Stimulated activated CD4-positive, alpha-beta T cell treated with anti-CD3 and anti-CD28 coated beads, Interleukin-4, amount 100 ng/mL, for 24 hours (primary cell): ENCODE measurements at places on chromosomes 16 and 17.

GRCh38 chr17:62653826-62654761 lies 26.6 kb downstream of the MRC2 start:
- DNase-seq: peak; percentile 22

- DNase-seq: no peak
Observed at GRCh38 chr17:75844530-75845057, 390 bp upstream of the UNC13D start.

DNA sequence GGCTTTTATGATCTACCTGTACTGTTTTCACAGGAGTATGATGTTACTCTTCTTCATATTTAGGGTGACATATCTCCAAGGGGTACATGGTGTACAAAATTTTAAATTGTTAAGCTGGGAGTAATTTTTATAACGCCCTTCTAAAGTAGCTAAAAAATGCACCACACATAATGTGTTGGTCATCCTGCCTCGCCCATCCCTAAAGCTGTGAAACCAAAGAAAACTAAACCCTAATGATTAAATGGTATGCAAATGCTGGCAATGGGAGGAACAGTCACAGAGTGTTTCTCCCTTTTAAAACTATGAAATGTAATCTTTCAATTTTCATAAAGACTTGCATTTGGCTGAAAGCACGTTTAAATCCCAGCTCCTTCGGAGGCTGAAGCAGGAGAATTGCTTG lies 2.0 kb upstream of the KRT24 start:
- no peak for DNase-seq

GRCh38 chr17:12765548-12765947 lies 23.8 kb upstream of the ARHGAP44 start:
- DNase-seq: no peak

DNA sequence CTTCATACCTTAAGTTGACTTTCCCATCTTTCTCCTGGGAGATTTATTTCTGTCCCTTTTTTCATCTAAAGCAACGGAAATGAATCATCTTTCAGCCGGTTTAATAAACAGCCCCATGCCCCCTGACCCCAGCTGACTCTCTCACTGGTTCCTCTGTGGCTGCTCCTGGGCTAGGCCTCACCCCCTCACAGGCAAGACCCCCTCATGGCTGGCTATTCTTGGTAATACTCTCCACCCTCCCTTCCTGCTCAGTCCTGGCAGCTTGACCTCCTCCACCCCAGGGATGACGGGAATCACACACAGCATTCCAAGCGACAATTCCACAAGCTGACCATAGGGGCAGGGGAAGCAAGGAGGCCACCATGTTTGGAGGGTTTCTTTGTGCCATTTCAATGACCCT lies 1.5 kb upstream of the ADAP2 start:
- no peak for DNase-seq

- DNase-seq: peak; percentile 68
Observed at GRCh38 chr17:67469208-67469980, 92.3 kb downstream of the PITPNC1 start.

GRCh38 chr16:12898551-12898950 lies 2.8 kb upstream of the SHISA9 start:
- DNase-seq: no peak

- no peak for DNase-seq
Observed at GRCh38 chr16:30656974-30657865, 1.0 kb upstream of the FBRS start.

- no peak for DNase-seq
Observed at GRCh38 chr17:76208120-76208519, 32.2 kb downstream of the RNF157 start.

- DNase-seq: no peak
Observed at GRCh38 chr17:64460955-64461354, 12.0 kb downstream of the MILR1 start.

- DNase-seq: no peak
Observed at GRCh38 chr17:57210972-57211411, 45.3 kb upstream of the MSI2 start.

DNA sequence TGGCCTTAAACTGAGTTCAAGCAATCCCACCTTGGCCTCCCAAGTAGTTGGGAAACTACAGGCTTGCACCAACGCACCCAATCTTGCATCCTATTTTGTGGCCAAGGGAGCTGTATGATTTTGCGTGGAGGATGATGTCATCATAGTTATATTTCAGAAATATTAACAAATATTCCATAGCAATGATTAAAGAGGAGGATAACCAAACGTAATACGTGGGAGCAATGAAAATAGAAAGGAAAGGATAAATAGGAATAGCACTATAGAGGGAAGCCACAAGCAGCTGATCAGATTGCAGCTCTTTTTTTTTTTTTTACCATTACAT lies 2.2 kb upstream of the YWHAE start:
- DNase-seq: no peak

- no peak for DNase-seq
Observed at GRCh38 chr17:59416184-59416583, 84.7 kb downstream of the YPEL2 start.

- no peak for DNase-seq
Observed at GRCh38 chr16:73949574-73950320, 346.9 kb upstream of the PSMD7 start.

DNA sequence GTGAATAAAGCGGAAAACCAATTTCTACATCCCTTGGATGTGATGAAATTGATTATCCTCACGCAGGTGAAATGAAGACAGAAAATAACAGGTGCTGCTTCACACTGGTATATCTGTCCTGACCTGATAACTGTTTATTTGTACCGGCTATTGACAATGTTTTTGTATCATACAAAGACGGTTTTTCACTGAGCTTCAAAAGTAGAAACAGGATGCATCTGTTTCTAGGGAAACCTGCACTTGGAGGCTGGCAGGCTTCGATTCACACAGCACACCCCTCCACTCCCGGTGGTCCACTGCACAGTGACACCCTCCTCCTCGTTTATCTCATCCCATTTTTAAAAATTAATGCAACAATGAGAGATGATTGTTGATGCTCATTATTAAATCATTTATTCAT lies 104.5 kb downstream of the CPPED1 start:
- DNase-seq: no peak

DNA sequence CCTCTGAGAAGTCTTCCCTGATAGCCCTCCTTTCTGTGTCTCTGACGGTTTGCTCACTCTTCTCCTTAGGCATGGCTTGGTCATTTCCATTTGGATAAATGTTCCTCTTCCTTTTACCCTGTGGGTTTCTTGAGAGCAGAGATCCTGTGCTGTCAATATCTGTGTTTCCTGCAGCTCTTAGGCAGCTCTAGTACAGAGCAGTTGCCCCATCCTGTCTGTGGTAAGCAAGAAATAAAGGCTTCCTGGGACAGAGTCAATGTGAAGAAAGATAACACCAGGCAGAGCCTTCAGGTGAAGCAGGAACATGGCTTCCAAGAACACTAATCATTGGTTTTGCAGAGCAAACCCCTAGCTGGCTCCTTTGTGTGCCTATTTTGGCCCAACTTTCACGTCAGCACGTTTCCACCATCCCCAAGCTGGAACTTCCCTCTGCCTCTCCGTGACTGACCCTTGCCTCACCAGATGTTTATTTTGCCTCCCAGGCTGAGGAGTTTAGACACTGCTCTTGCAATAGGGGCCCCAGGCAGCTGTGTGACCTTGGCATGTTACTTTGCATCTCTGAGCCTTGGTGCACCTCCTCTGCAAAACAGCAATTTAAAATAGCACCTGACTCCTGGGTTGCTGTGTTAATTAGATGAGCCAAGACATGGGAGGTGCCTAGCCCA lies 49.6 kb upstream of the SIAH1 start:
- no peak for DNase-seq

GRCh38 chr16:89613231-89613953 lies at the start of gene DPEP1:
DPEP1 (plus strand) TSS chr16:89613642; CDS start chr16:89630411, 16,769 bp downstream.
- DNase-seq: no peak

DNA sequence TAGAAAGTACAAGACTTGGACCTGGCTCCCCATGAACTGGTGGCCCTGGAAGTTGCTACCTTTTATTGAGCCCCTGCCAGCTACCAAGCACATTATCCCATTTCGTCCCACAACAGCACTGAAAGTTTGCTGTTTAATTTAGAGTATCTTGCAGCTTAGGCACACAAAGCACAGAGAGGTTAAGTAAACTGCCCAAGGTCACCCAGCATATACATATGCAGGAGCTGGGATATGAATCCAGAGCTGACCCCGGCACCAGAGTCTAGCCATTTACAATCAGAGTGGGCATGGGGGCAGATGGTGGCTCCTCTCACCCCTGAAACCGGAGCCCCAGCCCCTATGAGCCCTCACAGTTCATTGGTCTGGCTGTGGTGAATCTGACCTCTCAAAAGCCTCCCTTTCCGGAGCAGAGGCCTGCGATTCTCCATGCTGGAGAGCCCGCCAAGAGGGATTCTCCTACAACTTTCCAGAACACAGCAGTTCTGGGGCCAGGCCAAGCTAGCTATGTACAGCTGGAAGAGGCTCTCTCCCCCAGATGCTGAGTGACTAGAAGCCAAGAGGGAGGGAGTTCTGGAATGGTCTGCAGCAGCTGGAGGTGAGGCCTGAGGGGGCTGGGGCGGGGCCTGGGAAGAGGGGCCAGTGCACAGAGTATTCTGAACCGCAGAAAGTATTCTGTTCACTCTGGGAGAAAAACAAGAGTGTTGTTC lies 58.3 kb downstream of the SREBF1 start:
- DNase-seq: no peak

- peak; percentile 45 for DNase-seq
Observed at GRCh38 chr17:68057531-68057952, 22.0 kb downstream of the KPNA2 start.

- peak; percentile 71 for DNase-seq
Observed at GRCh38 chr17:30376621-30377452, 1.9 kb upstream of the CPD start.

- DNase-seq: no peak
Observed at GRCh38 chr16:50123417-50123816, 29.7 kb upstream of the TENT4B start.

- peak; percentile 11 for DNase-seq
Observed at GRCh38 chr16:47461598-47462266, 601 bp downstream of the PHKB start.

DNA sequence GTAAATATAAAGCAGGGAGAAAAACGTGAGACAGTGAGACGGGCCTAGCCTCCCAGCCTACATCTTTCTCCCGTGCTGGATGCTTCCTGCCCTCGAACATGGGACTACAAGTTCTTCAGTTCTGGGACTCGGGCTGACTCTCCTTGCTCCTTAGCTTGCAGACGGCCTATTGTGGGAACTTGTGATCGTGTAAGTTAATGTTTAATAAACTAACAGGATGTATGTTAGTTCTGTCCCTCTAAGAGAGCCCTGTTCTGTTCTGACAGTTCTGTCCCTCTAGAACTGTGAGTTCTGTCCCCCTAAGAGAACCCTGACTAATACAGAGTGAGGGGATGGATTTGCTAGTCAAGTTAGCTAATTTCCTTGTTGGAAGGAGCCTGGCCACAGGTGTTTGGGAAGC lies 16.7 kb upstream of the MYH10 start:
- no peak for DNase-seq

DNA sequence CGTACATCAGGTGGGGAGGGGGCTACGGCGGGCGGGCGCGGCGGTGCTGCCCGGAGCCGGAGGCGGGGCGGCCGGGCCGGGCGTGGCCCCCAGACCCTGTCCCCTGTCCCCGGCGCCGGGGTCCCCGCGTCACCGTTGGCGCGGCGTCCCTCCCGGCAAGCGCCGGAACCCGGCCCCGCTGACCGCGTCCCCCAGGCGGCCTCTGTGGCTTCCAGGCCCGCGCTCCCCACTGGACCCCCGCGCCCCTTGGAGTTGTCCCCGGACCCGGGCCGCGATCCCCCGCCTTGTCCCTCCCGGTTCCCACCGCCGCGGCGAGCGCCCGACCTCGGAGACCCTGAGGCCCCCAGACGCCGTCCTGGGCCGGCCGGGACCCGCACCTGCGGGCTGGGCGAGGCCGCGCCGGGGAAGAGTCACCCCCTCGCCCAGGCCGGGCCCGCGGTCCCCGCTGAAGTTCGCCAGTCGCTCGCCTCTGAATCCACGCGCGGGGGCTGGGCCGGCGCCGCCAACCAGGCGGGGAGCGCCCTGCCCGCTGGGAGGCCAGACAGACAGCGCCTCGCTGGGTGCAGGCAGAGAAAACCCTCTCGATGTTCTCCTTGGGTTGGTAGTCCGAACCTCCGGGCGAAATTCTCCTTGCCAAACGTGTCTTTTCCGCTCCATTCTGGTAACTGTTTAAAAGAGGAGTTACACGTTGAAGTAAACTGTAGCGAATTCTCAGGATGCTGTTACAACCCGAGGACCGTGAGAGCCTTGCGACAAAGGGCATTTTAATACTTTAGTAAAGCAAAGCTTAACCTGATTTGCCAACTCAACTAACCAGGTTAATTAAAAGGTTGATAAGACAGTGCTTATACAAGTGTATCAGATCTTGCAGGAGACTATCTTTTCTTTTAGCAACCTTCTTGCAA lies 761 bp downstream of the GAN start:
- peak; percentile 47 for DNase-seq

DNA sequence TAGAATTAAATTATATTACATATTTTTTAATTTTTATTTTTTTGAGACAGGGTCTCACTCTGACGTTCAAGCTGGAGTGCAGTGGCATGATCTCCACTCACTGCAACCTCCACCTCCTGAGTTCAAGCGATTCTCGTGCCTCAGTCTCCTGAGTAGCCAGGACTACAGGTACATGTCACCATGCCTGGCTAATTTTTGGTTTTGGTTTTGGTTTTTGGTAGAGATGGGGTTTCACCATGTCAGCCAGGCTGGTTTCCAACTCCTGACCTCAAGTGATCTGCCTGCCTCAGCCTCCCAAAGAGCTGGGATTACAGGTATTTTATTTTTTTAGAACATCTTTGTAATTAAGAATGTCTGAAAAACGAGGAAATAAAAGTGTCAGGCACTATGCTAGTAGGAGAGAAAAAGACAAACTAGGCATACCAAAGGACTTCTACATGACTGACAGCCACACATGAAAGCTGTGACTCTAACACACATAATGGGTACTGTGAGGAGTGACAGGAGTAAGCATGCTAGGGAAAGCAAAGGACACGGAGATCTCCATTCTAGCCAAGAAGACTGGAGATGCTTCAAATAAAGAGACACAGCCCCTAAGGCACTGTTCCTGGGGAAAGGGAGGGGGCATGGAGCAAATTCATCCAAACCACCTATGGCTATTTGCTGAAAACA lies 7.3 kb downstream of the GNA13 start:
- peak; percentile 18 for DNase-seq

- peak; percentile 17 for DNase-seq
Observed at GRCh38 chr17:39018267-39019134, 51.3 kb upstream of the FBXO47 start.

DNA sequence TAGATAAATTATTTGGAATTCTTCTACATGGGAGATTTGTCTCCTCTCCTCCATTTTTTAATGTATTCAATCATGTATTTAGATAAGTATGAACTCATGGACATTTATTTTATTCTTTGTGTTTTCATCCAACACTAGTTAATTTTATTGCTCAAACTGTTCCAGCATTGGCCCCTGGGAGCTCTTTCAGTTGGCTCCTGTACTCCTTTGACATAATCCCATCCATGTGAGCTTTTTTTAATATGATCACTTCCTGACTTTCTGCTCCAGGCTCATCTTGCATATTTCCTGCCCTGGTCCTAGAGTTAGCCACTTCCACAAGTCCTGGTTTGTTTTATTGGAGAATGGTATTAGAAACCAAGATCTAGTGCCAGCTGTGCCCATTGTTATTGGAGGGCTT lies 419.0 kb upstream of the CDH11 start:
- DNase-seq: no peak

- no peak for DNase-seq
Observed at GRCh38 chr17:81245024-81245664, 6.0 kb downstream of the NDUFAF8 start.
